ENCODE measurements at places on chromosomes 16 and 17.

DNA sequence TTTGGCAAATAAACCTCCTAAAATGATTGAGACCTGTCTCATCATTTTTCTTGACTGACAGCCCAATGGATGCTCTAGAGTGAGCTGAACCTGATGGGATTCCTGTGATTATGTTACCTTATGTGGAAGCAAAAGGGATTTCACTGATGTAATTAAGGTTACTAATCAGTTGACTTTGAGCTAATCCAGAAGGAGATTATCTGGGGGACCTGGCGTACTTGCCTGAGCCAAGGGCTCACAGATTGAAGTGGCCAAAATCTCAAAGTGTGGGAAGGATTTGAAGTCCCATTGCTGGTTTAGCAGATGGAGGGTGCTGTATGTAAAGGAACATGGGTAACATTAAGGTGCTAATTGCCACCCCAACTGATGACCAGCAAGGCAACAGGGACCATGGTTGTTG lies 214.0 kb downstream of the CPPED1 start:
- no peak for DNase-seq

- no peak for DNase-seq
Measured at GRCh38 chr16:72995151-72995881, 52.6 kb downstream of the ZFHX3 start.

DNA sequence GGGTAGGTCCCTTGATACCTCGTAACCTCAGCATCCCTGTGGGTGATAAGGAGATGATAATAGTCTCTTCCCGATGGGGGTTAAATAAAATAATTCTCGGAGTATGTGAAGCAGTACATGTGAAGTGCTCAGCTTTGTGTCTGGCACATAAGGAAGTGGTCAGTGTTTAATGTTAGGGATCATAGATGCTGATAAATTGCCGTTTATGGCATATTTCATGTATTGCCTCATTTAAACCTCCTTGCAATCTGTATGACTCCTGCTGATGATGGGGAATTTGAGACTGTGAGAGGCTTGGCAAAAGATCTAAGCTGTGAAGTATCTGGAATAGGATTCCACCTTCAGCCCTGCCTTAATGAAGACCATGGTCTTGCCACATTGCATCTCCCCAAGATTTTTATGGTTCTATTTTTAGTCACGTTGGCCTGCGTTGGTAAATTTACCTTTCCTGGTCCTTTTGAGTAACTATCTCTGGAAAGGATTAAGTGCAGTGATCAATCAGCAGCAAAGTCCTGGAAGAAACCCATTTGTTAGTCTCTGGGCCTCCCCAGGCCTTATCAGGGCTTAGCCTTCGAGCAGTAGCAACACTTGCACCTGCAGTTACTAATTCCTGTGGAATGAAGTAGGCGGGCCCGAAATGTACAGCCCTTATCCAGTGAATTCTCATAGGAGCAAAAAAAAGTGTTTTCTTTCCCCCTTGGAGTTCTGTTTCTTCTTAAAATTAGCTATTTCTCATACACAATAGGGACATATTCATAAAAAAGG lies 144.9 kb downstream of the WWOX start:
- DNase-seq: no peak

GRCh38 chr16:9943121-9943520 lies 239.1 kb downstream of the GRIN2A start:
- no peak for DNase-seq
